ENCODE measurements at places on chromosomes 2 and 18.

DNA sequence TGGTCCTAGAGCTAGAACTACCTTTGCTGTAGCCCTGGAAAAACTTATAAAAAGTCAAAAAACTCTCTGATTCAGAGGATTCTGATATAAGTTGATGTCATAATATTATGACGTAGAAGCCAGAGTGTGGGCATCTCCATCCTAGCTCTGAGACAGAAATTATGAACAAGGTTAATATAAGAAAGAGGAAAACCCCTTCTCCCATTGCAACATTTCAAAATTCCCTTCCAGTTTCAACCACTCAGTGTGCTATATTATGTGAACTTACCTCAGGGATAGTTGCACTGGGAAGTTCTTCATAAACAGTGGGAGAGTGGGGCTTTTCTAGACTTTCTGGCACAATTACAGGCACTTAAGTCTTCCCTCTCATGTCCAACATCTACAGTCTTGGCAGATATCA, 171.6 kb downstream of the PIK3C3 start:
- DNase-seq: no peak

- no peak for DNase-seq
Measured at GRCh38 chr2:181123798-181124231, 143.4 kb downstream of the UBE2E3 start.

- DNase-seq: no peak
Measured at GRCh38 chr2:219404291-219404910, 13.8 kb upstream of the DES start.

- DNase-seq: peak; percentile 86
Measured at GRCh38 chr18:9869715-9870430, 15.9 kb upstream of the TXNDC2 start.

- DNase-seq: peak; percentile 75
Measured at GRCh38 chr2:200319548-200320337, 13.2 kb downstream of the SPATS2L start.

DNA sequence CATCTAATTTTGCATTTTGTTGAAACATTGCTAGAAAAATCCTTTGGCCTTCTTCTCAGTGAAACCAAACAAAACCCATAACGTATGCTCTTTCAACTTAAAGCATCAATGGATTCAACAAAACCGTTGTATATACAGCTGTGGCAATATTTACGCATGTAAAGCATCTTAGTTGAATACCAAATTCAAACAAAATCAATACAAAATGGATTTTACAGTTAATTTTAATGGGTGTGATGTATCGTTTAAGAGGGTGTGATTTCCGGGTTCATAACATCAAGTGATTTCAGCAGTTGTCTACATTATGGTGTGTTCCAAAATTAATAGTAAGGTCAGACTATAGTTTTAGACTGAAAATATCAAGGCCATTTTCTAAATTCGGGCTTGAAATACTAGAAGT, 198.2 kb downstream of the TGIF1 start:
- DNase-seq: no peak

DNA sequence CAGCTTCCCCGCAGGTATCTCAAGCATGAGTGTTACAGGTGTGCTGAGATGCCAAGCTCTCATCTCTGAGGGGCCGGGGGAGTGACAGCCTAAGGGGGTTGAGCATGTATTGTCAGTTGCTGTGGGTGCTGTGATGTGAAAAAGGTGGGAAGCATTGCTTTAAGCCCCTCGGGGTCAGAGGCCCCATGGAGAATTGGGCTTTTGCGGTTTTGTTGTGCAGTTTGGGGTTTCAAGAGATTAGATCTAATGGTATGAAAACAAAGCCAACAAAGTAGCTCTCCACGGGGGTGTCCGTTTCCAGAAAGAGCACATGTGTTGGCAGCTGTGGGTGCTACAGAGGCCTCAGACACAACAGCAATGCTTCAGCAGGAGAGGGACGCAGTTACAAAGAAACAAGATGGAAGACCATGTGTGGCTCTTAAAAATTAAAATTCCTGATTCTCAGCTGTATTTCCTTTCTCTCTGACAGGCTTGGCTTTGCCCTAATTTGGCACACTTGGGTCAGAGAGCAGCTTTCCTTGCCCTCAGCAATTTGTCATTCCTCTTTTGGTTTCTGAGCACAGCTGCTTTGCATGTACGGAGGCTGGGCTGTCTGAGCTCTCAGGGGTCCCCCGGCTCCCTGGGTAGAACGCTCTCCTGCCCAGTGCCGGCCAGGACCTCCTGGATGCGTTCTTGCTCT, 69.9 kb downstream of the TMEM247 start:
- DNase-seq: no peak

DNA sequence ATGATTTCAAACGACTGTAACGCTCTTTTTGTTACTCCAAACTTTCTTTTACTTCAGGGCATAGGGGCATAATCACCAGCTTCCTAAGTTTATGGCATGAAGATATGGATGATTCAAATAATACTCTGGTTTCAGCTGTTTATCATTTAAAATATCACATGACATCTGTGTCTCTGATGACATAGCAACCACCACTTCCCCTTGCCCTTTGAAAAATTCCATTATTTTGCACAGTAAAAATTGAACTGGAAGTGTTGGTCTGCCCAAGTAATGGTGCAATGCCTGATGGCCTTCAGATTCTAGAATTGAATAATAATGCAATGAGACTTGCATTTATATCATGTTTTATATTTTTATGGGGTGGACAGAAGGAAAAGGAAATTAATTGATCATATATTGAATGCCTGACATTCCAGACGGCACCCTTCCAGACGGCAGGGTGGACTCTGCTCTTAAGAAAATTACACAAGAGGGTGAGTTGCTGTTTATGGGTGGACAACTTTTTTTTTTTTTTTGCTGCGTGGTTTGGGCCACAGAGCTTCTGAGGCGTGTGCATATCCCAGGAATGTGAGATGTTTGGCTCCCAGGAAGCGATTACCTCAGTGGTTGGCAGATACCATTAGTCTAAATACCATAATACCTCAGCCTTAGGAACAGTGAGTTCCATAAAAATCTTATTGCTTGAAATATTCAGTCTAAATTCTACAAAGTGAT, 101.7 kb upstream of the ZNF521 start:
- peak; percentile 4 for DNase-seq

DNA sequence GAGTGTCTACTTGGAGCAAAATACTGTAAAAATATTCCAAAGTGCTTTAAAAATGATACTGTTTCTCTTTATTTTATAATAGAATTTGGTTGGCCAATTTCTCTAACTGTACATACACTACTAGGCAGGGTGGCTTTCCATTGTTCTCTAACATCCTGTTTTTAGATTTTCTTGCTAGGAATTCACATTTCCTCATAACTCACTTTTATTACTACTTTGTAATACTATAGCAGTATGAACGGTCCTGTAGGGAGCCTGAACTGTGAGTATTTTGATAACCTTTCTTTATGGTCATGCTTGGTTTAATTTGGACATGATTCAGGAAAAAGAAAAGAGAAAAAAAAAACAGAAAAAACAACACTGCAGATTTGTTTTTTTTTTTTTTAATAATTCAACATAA, 37.8 kb downstream of the GCG start:
- DNase-seq: peak; percentile 72

GRCh38 chr2:215839309-215839708, 174.0 kb downstream of the MREG start:
- no peak for DNase-seq

- peak; percentile 9 for DNase-seq
Measured at GRCh38 chr2:124159166-124159565, 134.1 kb downstream of the CNTNAP5 start.

DNA sequence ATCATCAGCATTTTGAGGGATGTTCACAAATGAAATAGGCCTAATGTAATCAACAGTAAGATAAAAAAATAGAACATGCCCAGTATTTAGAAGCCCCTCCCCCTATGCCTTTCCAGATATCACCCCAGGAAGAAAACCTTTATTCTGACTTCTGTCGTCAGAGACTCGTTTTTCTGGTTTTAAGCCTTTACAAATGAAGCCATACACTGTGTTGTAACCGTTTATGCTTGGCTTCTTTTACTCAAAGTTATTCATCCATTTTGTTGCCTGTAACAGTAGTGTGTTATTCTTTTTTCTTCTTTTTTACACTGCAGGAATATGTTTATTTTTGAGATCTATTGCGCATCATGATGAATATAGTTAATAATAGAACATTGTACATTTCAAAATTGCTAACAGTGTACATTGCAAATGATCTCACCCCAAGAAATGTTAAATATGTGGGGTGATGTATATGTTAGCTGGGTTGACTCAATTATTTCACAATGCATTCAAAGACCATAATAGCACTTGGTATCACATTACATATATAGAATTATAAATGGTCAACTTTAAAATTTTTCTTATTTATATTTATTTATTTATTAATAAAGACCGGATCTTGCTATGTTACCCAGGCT, 28.1 kb upstream of the PNPT1 start:
- no peak for DNase-seq

- DNase-seq: peak; percentile 18
Measured at GRCh38 chr2:241811201-241811951, 2.4 kb downstream of the NEU4 start.

DNA sequence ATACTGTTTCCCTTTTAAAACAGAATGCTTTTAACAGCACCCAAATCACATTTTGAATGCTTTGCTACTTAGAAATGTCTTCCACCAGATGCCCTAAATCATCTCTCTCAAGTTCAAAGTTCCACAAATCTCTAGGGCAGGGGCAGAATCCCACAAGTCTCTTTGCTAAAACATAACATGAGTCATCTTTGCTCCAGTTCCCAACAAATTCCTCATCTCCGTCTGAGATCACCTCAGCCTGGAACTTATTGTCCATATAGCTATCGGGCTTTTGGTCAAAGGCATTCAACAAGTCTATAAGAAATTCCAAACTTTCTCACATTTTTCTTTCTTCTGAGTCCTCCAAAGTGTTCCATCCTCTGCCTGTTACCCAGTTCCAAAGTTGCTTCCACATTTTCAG, 1374.5 kb upstream of the NXPH2 start:
- peak; percentile 5 for DNase-seq

- DNase-seq: no peak
Measured at GRCh38 chr2:16191431-16192200, 251.3 kb downstream of the MYCN start.

- DNase-seq: no peak
Measured at GRCh38 chr2:143819764-143820163, 690.5 kb downstream of the ARHGAP15 start.

DNA sequence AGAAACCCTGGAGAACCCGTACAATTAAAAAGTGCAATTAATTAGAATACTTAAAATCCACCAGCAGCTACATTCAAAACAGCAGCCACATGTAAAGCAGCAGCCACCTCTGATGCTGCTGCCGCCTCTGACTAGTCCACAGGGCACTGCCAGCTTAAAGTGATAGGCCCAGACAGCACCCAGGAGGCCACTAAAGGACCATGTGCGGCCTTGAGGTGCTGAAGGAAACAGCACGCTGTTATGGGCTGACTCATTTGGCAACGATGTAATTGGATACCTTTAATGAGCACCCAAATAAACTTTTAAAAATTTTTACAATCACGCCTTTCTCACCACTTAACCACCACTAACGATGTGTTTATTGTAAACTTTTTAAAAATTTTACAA, 209.3 kb upstream of the NCKAP5 start:
- DNase-seq: no peak

DNA sequence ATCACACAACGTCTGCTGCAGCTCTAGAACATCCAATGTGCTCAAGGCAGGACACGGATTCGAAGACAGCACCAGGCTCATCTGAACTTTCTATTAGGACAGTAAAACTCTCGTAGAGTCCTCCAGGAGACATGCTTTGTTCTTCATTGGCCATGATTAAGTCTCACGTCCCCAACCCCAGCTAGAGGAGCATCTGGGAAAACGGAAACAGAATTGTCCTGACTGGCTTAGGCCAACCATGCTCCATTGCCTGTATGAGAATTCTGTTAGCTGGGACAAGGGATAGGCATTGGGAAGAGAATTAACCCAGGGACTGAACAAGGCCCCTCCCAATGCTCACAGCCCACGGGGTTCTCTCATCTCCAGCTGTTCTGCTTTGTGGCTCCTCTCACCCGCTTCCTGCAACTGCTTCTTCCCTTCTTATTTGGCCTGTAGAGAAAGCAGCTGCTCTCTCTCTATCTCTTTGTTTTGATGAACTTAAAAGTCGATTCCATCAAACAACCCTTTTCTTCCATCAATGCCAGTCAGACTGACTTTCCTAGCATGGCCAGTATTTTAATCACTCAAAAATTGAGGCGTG, 75.6 kb downstream of the C1QL2 start:
- no peak for DNase-seq

- DNase-seq: no peak
Measured at GRCh38 chr2:57760381-57760801, 286.2 kb upstream of the VRK2 start.

GRCh38 chr2:171210864-171211431, 50.3 kb upstream of the TLK1 start:
- DNase-seq: no peak

GRCh38 chr2:176356251-176356650, 87.0 kb downstream of the MTX2 start:
- DNase-seq: peak; percentile 25

DNA sequence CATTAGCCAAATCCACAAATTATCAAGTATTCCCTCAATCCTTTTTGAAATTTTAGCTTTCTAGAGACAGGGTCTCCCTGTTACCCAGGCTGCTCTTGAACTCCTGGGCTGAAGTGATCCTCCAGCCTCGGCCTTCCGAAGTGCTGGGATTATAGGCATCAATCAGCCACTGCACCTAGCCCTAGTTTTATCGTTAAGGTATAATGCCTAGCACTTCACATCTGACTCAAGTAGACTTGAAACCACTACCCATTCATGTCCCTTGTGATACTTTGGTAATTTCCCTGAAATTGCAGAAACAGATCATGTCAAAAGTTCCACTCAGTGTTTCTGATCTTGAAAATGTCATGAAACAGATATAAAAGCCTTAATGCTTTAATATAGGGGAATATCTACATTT, 26.3 kb downstream of the MEX3C start:
- DNase-seq: no peak

DNA sequence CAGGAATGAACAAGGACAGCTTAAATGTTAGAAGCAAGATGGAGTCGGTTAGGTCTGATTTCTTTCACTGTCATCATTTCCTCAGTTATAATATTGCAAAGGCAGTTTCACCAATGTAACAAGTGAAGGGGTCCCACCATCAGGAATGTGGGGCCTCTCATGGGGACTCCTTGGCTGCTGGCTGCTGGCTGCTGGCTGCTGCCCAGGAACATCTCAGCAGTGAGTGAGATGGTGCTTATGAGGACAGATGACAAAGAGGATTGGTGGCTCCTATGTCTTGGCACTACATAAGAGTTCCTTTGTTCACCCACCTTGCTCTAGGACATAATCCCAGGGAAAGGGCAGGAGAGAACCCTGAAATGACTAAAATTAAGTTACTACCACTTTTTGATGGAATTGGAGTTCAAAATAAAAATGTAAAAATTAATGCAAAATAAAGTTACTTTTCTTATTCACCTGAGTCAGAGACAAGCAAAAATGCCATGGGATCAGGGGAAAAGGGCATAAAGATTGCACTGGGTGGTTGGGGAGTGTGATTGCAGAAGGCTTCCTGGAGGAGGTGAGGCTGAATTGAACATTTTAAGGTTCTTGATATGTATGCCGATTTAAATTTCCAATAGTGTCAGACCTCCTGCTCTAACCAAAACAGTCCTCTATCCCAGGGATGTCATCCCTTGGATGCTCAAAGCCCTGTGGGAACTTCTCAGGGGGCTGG, 23.4 kb downstream of the TMEM177 start:
- DNase-seq: no peak

GRCh38 chr18:62537946-62538345, 15.1 kb downstream of the ZCCHC2 start:
- no peak for DNase-seq

- DNase-seq: no peak
Measured at GRCh38 chr18:59275406-59275949, 2.2 kb upstream of the RAX start.

- DNase-seq: peak; percentile 38
Measured at GRCh38 chr18:62790871-62791772, 75.8 kb downstream of the PHLPP1 start.

GRCh38 chr18:47730795-47731194, 199.7 kb downstream of the SMAD2 start:
- DNase-seq: peak; percentile 5
